Stimulated activated CD4-positive, alpha-beta T cell treated with anti-CD3 and anti-CD28 coated beads, Interleukin-2, amount 100 ng/mL, for 24 hours (primary cell): ENCODE measurements at places on chromosomes 13 and 19.

DNA sequence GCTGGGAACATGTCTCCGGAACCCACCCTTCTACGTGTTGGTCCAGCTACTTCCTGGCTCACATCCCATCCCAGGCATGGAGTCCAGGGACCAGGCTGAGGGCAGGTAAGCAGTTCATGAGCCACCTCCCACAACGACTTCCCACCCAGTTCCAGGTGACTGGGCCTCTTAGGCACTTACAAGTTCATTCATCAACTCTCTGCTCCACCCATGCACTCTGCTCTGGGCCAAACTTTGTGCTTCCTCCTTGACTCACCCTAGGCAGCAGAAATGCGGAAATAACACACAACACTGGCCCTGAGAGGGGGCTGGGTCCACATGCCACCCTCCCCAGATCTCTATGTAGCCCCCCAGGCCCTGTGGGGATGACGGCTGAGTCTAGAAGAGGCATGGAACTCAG lies 20.5 kb downstream of the IQCN start:
- no peak for DNase-seq

- no peak for DNase-seq
Measured at GRCh38 chr19:35784503-35785338, 9.4 kb downstream of the ARHGAP33 start.

GRCh38 chr13:74820809-74821208 lies 661.2 kb downstream of the TBC1D4 start:
- DNase-seq: no peak

- no peak for DNase-seq
Measured at GRCh38 chr13:74661851-74662250, 527.6 kb upstream of the KLF12 start.

- DNase-seq: no peak
Measured at GRCh38 chr13:58018865-58019264, 387.3 kb downstream of the PCDH17 start.

- no peak for DNase-seq
Measured at GRCh38 chr19:53037101-53038097, 7.1 kb upstream of the ERVV-2 start.

DNA sequence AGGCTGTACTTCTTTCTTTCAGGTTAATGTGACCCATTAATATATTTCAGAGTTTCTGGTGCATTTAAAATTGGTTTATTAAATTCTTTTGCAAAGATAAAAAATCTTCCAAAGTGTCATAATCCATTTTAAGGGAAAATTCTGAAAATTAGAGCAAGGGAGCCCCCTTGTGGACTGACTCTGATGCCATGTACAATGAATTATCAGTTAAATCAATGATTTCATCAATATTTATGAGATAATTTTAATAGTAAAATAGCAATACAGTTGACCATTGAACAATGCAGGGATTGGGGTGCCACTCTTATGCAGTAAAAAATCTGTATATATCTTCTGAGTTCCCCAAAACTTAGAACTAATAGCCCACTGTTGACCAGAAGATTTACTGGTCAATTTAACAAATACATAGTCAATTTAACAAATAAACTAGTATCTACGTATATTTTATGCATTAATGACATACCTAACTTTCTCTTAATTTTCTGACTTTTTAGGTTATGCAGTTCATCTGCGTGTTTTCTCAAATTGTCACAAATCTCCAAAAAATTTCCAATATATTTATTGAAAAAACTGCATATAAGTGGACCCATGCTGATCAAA lies 479.1 kb upstream of the MIR17HG start:
- peak; percentile 10 for DNase-seq

GRCh38 chr19:15297416-15298224 lies 34.7 kb downstream of the BRD4 start:
- no peak for DNase-seq

- no peak for DNase-seq
Measured at GRCh38 chr13:86085890-86086289, 286.7 kb upstream of the SLITRK6 start.

- DNase-seq: no peak
Measured at GRCh38 chr13:63501702-63502101, 2086.1 kb upstream of the PCDH20 start.

DNA sequence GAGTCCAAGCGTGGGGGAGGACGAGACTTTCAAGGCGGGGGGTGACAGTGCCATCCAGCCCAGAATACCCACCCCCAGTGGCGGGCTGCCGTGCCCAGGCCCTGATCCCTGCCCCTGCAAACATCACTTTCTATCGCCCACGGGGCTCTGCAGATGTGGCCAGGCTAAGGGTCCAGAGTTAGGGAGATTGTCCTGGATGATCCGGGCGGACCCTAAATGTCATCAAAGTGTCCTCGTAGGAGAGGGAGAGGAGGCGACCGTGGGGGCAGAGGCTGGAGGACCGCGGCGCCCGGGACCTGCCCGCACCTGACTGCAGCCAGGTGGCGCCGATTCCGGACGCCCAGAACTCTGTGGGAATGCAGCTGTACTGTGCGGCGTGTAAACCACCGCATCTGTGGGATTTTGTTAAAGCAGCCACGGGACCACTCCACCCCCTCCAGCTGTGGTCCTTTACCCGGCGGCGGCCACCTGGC lies 32.4 kb downstream of the GJA3 start:
- DNase-seq: peak; percentile 20

DNA sequence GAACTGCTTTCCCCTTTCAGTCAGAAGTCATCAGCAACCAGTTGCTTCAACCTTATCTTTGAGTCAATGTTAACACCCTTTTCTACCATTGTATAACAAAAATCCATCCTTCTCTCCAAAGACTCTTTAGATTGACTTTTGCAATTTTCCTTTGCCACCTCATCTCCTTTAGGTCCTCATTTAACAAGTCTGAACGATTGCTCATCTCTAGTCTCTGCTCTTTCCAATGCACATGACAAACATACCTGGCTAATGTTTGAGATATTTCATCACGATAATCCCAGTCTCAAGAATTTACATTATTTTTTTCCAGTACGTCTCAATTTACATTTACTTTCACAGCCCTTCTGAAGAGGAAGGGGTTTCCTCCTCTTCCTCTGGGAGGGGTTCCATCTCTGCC lies 127.5 kb downstream of the KLF12 start:
- no peak for DNase-seq

- DNase-seq: no peak
Measured at GRCh38 chr19:13097033-13097462, 5.6 kb downstream of the LYL1 start.

GRCh38 chr13:26785838-26786630 lies 25.4 kb upstream of the GPR12 start:
- peak; percentile 62 for DNase-seq

GRCh38 chr13:46712524-46712923 lies 84.4 kb downstream of the ESD start:
- DNase-seq: no peak

GRCh38 chr13:75398072-75398471 lies 83.9 kb downstream of the TBC1D4 start:
- no peak for DNase-seq

DNA sequence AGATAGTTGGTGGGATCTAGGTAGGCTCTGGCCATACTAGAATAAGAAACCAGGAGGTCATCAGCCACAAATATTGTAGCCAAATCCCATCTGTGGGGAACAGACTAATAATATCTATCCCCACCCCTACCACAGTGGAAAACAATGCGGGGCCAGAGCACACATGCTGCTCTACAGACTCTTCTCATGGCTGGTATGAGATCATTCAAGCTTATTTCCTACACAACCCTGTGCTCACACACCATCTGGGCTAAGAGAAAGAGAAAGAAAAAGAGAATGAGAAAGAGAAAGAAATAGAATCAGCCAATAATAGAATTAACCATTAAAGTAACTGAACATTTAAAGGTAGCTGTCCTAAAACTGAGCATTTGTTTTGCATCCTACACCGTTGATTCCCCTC lies 1268.4 kb upstream of the SPRY2 start:
- no peak for DNase-seq

DNA sequence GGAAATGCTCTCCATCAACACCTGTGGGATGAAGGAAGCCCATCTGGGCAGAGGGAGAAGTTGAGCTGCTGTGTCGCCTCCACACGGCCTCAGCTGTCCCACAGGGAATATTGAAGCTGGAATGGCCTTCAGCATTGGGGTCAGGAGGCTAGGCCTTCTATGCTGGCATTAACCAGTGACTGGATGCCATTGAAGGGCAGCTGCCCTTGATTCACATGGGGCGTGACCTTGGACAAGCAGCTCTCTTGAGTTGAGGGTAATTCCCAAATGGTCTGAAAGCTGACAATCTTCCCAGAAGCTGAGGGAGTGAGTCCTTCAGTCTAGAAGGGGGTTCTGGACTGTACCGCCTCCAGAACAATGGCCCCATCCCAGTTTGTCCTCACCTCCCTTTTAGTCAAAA lies 6.7 kb downstream of the BCL3 start:
- DNase-seq: no peak

- no peak for DNase-seq
Measured at GRCh38 chr19:7471696-7472615, 16.9 kb downstream of the PEX11G start.

GRCh38 chr13:110394371-110394841 lies 87.3 kb downstream of the COL4A2 start:
- DNase-seq: no peak

- no peak for DNase-seq
Measured at GRCh38 chr13:79654520-79654919, 173.6 kb downstream of the NDFIP2 start.

DNA sequence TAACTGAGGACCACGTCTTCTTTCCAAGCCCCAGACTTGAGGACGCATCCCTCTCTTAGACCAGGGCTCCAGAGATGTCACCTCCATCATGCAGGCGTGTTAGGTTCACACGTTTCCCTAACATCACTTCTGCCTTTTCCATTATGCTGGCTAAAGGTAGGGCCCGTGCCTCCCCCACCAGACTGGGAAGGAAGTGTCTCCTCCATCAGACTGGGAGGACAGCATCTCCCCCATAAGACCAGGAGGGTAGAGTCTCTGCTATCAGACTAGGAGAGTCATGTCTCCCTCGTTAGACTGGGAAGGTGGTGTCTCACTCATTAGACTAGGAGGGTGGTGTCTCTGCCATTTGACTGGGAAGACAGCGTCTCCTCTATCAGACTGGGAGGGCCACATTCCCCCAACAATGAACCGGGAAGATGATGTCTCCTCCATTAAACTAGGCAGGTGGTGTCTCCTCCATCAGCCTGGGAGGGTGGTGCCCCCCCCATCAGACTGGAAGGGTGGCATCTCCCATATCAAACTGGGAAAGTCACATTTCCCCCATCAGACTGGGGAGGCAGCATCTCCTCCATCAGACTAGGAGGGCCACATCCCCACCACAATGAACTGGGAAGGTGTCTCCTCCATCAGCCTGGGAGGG lies 18.1 kb upstream of the SPC24 start:
- DNase-seq: no peak

GRCh38 chr13:43307921-43308433 lies 284.6 kb downstream of the DNAJC15 start:
- DNase-seq: no peak

DNA sequence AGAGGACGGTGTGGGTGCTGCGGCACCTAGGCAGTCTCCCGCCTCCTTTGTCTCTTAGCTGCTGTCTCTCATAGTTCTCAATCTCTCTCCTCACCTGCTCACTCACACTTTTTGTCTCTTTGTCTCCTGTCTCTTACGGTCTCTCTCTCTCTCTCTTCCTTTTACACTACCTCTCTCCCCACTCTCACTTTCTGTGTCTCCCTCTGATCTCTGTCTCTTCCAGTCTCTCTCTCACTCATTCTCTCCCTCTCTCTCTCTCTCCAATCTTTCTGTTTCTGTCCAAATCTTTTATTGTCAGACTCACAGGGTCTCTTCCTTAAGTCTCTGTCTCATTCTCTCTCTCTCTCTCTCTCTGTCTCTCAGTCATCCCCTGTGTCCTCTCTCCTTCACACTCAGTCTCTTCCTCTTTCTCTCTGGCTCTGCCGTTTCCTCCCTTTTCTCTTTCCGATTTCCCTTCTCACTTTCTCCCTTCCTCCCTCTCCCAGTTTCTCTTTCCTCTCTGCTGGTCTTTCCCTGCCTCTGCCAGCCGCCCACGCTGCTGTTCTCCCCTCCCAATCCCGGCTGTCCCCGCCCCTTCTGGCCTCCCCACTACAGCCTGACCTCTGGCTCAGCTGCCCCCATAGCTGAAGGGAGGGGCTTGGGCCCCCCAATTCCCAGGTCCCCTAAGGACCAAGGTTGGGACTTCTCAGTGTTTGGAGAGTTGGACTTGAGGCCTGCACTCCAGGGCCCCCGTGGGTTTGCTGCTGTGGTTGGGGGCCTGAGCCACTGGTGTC lies at the start of gene PLEKHA4:
TSS of gene PLEKHA4 (minus strand) at position 504 of the 773 bp plus-strand sequence. CDS start 997 bp downstream, outside the sequence.
- DNase-seq: no peak

- DNase-seq: peak; percentile 34
Measured at GRCh38 chr13:77729502-77730221, 32.2 kb downstream of the SLAIN1 start.

GRCh38 chr13:23574421-23575145 lies 4.4 kb downstream of the TNFRSF19 start:
- DNase-seq: no peak

GRCh38 chr19:1090731-1091543 lies 4.2 kb downstream of the POLR2E start:
- no peak for DNase-seq

GRCh38 chr13:30334663-30335386 lies 27.5 kb upstream of the KATNAL1 start:
- DNase-seq: no peak

- no peak for DNase-seq
Measured at GRCh38 chr13:48500652-48501197, 32.2 kb downstream of the RCBTB2 start.

DNA sequence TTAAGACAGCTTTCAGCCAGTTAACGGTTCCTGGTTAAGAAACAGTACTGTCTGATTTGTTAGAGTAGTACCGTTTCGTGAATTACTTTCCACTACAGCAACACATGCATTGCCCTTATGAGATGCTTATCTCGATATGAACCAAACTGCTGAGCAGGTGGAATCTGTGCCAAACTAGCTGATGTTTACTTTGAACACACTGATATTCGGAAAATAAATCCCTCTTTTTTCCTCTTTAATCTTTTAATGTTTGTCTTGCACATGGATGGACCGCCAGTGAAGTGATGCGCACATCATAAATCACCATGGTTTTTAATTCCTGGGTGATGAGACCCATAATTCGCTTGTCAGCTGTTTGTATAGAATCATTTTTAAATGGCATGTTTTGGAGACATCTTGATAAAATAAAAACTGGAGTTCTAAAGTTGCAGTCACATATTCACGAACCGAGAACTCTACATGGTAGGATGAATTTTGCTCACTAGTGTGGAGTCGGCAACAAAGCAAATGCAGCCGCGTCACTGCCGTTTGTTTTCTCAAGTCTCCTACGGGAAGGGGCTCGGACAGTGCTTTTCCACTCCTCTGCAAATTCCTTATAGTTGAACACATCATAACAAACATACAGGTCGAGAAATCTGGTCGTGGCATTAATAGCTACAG lies 1.1 kb downstream of the GJA3 start:
- no peak for DNase-seq
